ENCODE measurements at places on chromosomes 6 and 20.

- DNase-seq: no peak
Observed at GRCh38 chr20:54366669-54367344, 108.6 kb upstream of the DOK5 start.

GRCh38 chr20:50694379-50695134 lies 3.2 kb upstream of the RIPOR3 start:
- no peak for DNase-seq

- no peak for DNase-seq
Observed at GRCh38 chr20:20363799-20364592, 3.9 kb upstream of the INSM1 start.

DNA sequence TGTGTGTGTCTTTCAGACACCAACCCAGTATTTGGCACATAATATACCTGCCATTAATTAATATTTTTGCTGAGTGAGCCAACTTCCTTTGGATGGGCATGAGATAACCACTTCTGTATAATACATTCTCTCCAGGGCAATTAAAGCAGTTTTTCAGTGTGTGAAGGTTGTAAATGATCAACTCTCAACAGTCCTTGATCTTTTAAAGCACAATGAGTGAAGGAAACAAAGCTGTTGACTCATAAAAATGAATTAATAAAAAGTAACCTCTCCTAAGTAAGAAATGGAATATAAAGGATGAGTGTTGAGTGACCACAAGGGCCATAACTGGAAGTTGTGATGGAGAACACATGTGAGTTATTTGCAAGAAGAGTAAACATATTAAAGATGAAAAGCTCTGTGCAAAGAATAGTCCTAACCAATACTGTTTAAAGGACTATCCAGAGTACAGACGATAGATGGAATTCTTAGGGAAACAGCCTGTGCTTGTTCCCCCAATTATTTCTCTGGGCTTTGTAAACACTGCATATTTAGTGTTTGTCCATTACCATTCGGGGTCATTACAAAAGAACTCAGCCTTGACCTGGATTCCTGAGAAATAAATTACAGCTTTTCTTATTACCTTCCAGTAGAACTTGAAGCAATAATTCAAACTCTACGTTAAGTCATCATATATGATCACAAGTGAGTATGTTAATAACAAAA lies 446.2 kb downstream of the PLCB1 start:
- DNase-seq: no peak

DNA sequence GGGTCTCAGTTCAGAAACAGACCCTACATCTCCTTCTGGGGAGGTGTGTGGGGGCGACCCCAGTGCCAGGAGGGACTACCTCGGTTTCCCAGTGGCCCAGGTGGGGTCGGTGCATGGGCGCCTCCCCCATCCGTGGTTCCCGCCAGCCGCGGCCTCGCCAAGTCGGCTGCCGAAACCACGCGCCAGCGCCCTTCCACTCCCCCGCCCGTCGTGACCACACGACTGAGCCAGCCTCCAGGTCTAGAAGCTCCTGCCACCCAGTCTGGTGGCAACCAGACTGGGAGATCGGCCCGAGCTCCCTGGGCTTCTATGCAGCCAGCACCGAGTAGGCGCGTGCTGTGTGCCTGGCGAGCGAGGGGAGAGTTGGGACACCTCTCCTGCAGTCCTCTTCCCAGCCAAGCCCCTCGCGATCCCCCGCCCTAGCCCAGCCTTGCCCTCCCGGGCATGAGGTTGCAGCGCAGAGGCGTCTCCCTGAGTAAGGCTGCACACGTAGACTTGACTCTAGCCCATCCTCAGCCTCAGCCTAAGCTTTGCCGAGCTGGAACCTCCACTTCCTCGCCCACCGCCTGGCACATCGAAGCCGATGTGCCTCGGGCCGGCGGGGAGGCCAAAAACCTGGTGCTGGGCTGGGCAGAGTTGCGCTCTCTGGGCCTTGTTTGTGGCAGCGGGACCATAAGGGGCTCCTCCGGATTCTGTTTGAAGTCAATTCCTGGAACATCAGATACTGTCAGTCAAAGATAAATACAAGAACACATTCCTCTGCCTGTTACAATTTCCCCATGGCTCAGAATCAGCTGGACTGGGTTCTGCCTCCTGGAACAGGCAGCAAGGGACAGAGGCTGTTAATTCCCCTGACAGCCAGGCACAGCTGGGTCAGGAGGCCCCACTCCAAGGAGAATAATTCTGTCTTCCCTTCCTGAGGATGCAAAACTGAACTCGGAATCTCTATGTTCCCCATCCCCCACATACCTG lies 1.5 kb upstream of the CPNE5 start:
- no peak for DNase-seq

GRCh38 chr20:18742841-18743240 lies 70.7 kb upstream of the SCP2D1 start:
- DNase-seq: no peak

DNA sequence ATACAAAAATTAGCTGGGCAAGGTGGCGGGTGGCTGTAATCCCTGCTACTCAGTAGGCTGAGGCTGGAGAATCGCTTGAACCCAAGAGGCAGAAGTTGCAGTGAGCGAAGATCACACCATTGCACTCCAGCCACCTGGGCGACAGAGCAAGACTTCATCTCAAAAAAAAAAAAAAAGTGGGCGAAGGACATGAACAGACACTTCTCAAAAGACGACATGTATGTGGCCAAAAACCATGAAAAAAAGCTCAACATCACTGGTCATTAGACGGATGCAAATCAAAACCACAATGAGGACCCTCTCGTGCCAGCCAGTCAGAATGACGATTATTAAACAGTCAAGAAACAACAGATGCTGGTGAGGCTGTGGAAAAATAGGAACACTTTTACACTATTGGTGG lies 344.9 kb upstream of the JARID2 start:
- DNase-seq: no peak

GRCh38 chr6:73309785-73310502 lies 44.1 kb downstream of the DPPA5 start:
- DNase-seq: peak; percentile 22

DNA sequence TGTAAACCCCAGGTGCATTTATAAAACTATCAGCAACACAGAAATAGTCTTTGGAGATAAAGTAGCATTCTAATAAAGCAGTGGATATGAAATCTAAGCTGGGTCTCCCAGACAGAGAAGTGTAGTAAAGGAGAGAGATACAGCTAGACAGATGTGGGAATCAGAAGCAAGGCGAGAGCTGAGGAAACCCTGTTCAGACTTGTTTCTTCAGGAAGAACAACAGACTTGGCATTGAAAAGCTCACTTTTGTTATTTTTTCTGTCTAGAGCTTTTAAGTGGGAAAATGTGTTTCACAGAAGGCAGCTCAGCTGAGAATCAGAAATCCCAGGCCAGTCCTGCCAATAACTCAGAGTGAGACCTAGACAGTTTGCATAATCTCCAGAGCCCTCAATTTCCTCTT lies 52.9 kb downstream of the SLC35B3 start:
- DNase-seq: no peak

- DNase-seq: peak; percentile 19
Observed at GRCh38 chr6:136784910-136785746, 7.1 kb downstream of the MAP3K5 start.

DNA sequence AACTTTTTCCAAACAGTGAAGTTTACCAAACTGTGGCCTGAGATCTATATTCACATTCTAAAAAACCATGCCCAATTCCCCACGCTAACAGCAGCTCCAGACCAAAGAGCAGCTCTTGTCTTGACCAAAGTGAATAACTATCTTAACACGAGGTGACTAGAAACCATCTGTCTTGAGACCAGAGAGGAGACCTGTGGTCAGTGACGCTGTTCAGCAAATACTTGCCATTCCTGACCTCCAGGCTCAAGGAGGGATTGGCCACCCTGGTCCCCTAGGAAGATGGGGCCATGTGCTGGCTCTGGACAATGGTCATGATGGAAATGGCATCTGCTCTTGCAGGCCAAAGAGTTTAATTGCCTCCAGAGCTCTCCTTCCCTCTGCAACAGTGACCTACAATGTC lies 104.4 kb upstream of the CD93 start:
- no peak for DNase-seq

- DNase-seq: no peak
Observed at GRCh38 chr20:24487240-24487639, 17.8 kb downstream of the SYNDIG1 start.

DNA sequence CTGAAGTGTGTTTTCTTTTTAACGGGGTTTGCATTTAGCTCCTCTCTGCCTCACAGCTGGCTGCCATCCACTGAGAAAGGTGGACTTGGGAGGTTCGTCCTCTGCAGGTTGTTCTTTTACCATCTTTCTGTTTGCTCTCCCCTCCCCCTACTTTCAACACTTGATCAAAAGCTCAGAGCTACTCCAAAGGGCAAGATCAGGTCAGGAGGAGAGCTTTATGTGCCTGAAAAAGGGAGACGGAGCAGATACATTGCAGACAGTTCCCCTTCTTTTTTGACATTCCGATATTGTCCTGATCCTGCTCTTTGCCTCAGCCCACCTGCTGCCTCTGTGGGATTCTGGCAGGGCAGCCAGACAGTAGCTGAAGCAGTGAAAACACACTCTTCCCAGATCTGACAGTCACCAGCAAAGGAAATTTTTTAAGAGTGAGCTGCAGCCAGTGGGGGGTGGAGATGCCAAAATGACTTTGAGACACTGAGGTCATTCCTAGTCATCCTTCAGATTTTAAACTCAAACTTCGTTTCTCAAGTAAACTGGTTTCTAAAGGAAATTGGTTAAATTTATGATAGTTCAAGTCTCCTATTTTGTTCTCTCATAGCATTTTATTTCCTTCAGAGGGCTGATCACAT lies 26.5 kb downstream of the SMLR1 start:
- DNase-seq: no peak

DNA sequence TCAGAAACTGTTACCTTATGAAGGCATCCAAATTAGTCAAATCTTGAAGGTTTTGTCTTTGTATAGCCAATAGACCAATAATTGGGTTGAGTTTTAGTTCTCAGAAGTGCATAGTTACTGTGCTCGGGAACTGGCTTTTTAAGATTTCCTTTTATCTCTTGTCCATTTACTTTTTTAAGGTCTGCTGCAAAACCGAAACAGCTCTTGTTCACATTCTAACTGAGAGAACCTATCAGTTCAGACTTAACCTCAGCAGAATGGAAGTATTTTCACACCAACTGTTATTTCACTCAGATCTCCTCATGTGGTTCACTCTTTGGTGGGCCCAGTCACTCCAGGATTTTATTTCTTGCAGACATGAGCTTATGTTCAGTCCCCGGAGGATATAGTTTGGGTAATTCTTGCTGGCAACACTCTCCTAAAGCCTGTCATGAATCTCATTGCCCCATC lies 55.5 kb downstream of the TPBG start:
- no peak for DNase-seq

DNA sequence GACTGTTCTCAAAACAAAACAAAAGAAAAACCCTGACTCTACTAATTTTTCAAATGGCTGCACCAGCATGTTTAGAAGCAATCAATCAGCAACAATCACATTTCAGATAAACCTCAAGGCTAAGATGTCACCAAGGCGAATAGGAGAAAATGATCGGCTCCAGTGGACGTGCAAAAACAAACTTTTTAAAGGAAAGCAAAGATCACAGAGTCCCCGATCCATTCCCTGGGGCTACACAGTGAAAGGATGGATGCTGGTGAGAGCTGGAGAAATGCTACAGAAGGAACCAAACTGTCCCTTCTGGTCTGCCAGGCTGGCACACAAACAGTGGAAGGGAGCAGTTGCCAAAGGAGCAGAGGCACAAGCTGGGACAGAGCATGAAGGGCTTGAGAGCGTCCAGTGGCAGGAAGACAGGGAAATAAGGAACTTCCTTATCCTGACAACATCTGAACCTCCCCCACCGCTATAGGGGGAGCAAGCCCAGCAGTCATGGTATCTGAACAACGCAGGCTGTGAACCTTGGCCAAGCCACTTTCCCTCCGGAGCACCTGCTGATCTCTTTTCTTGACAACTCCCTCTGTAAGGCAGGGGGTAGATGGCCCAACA lies 73.7 kb upstream of the HIVEP1 start:
- DNase-seq: no peak

DNA sequence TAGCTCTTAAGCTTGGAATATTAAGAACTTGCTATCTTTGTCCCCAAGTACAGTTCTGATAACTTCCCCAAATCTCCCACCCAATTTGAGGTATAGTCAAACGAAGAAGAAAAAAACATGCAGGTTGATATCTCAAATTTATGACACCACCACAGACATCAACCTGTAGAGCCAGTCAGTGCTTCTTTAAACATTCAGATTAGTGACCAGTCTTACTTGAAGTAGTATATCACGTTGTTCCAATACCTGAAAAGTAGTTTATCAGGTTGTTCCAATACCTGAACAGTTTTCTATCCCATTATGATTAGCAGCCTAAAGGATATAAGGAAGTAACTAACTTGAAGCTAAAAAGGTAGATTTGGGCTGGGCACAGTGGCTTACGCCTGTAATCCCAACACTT lies 85.3 kb downstream of the ALDH8A1 start:
- no peak for DNase-seq

DNA sequence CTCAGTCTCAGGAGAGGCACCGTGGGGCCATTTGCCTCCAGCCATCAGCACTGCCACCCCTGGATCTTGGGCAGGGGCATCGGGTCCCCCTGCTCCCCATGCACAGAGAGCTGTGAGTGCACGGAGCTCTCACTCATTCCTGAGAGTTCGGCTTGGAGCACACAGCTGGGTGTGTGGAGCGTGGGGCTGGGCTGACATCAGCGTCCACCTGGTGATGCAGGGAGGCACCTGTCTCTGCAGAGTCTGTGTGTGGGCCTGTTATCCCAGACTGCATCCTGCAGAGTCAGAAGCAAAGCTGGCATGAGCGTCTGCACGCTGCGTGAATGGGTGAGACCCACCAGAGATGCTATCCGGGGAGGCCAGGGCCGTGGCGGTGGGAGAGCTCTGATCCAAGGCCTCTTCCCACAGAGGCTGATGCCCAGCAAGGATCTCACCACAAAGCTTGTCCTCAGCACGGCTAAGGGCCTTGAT lies 248.8 kb upstream of the AFDN start:
- no peak for DNase-seq

DNA sequence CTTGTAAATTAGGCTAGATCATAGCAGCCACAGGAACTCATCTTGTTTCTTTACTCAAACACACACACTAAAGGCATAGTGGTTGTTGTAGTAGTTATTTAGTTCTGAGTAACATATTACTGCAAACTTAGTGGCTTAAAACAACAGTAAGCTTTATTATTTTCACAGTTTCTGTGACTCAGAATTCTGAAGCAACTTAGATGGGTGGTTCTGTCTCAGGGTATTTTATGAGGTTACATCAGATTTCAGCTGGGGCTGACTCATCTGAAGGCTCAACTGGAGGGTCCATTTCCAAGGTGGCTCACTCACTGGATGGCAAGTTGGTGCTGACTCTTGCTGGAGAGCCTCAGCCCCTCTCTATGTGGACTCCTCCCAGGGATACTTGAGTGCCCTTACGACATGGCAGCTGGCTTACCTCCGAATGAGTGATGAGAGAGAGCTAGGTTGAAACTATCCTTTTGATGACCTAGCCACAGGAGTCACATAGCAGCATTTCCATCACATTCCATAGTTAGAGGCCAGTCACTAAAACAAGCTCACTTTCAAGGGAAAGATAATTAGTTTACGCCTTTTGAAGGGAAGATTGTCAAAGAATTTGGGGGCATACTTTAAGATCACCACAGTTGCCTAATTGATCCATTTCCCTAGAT lies 136.5 kb upstream of the PRND start:
- no peak for DNase-seq
